ENCODE measurements at places on chromosomes 6 and 20. TPM values are rescaled to one million over a fixed set of nuclear protein-coding genes. Genes with fewer than 3 reads are reported as not detected.

TGM2 gene
- total RNA-seq, result 0.33 TPM

KIF25 gene
- total RNA-seq, result 1.3 TPM

DNA sequence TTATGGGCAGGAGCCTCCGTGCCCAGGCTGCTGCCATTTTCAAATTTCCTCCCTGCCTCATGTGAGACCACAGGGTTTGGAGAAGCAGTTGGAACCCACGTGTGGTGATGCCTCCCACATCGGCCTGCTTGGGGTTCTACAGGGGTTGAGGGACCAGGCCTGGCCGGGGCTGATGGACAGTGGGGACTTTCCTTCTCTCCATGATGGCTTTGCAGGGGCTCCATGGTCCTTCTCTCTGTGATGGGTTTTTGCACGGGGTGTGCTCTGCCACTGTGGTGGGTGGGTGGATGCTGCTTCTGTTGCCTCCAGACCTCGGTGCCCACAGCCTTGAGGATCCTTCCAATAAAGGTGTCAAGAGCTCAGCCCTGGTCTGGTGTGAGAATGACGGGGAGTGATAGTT is 54.4 kb downstream of the ADNP start:
- H3K4me3 ChIP-seq, result no peak overlapping the region
- no peaks in the 10 kb centered on the region for H3K36me3 ChIP-seq
- no peaks in the 10 kb centered on the region for H3K4me1 ChIP-seq
- no peaks in the 10 kb centered on the region for H3K27me3 ChIP-seq
- H3K27ac ChIP-seq, result no peak overlapping the region

LY6G6F gene
- not detected for total RNA-seq

DNA sequence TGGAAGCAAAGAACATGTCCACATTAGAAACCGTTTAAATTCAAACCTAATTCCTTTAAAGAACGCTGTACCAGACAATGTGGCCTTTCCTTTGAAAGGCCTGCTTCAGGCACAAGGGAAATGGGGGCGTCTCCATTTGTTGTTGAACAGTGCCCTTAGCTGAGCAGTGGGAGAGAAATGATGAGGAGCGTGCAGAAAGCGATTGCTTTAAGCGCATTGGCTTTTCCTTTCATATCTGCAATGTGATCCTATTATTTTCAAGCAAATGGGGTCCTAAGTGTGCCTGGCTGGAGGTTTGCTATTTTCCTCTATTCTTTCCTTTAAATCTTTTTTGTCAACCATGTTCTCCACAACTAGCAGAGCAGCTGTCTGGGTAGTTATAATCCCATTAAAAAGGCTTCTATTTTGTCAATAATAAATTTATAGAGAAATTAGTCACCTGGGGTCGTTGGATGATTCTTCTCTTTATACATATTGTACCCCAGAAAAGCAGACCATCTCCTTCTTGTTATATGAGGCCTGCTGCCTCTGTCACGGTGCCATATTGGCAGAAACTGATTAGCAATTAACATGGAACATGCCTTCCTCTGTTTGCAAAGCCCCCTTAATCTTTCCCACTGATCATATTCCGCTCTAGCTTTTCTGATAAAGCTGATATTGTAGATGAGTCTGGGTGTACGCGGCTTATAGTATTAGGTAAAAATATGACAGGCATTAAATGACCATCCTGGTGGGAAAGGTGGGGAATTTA is 151.1 kb upstream of the JAG1 start:
- no peak overlapping the region for H3K4me3 ChIP-seq
- H3K27ac ChIP-seq, result no peak overlapping the region
- DNase-seq, result no peak

GRCh38 chr20:19767070-19767469 is 9.0 kb downstream of the RIN2 start:
- H3K27ac ChIP-seq, result no peak overlapping the region
- peaks cover 3% of the 10 kb centered on the region for H3K4me1 ChIP-seq
- no peaks in the 10 kb centered on the region for H3K27me3 ChIP-seq
- no peak for DNase-seq

- H3K36me3 ChIP-seq, result no peaks in the 10 kb centered on the region
- H3K27me3 ChIP-seq, result no peaks in the 10 kb centered on the region
- H3K27ac ChIP-seq, result no peak overlapping the region
- H3K4me3 ChIP-seq, result no peak overlapping the region
- no peaks in the 10 kb centered on the region for H3K4me1 ChIP-seq
- no peak for DNase-seq
Measured at GRCh38 chr6:24888715-24889370, 46.9 kb downstream of the RIPOR2 start.

DNA sequence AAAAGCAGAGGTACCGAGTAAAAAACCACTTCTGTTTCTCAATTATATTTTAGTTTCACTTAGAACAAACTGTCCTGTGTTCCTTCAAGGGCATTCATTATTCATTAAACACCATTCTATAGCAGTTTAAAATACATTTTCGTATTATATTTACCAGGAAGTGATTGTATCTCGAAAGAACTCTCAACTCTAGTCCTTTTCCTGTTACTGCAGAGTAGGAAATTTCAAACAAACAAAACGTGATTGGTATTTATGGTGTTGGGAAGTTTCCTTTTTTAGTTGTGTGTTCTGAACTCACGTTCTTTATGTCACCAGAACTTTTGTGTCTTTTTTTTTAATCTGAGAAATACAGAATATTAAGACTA is 139.5 kb upstream of the BTBD3 start:
- no peak overlapping the region for H3K4me3 ChIP-seq
- no peak for DNase-seq
- no peaks in the 10 kb centered on the region for H3K4me1 ChIP-seq
- H3K27me3 ChIP-seq, result no peaks in the 10 kb centered on the region

HLA-C gene
- 248 TPM for total RNA-seq

DNA sequence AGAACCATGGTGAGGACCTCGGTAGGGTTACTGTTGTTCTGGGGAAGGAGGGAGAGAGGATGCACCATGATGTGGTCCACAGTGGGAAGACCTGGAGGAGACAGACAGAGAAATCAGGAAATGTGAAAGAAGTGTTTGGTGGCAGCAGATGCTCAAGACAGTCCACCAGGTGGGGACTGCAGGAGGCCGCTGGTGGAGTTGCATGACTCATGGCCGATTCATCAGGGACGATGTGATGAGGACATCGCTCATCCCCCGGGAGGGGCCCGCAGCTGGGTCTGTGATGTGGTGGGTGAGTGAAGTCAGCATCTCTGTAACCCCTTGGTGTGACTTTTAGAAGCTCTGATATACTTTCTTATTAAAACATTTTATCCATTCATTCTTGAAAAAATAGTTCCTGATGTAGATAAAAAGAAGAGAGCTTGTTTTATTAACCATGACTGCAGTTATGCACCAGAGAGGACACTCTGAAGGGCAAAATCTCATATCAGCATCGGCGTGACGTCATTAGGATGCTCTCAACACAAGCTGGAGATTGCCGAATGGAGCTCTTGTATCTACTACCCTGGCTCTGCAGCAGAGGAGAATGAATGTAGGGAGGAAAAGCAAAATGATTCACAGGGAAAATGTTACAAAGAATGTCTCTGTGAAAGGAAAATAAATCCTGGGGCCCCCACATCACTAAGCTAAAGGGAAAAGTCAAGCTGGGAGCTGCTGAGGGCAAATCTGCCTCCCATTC is 71.2 kb downstream of the RAMACL start:
- H3K36me3 ChIP-seq, result peaks cover 6% of the 10 kb centered on the region
- H3K27ac ChIP-seq, result no peak overlapping the region

- no peaks in the 10 kb centered on the region for H3K27me3 ChIP-seq
- no peaks in the 10 kb centered on the region for H3K36me3 ChIP-seq
- peaks cover 5% of the 10 kb centered on the region for H3K4me1 ChIP-seq
- DNase-seq, result no peak
- no peak overlapping the region for H3K27ac ChIP-seq
Measured at GRCh38 chr6:145025488-145025887, 709.8 kb downstream of the EPM2A start.

SEL1L2 gene
- total RNA-seq, result not detected

DNA sequence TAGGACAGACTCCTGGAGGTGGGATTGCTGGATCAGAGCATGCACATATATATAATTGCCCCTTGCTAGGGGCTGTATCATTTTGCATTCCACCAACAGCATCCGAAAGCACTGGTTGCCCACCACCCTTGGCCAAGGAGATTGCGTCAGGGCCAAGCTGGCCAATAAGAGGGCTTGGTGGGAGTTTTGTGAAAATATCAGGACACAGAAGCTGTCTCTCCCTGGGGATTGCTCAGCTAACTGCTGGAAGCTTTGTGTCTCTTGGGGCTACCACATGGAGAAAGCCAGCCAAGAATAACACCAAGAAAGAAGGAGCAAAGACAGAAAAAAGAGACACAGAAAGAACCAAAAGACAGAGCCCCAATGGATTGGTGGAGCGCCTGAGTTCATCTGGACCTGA is 90.6 kb upstream of the RALGAPA2 start:
- no peak overlapping the region for H3K27ac ChIP-seq
- H3K4me1 ChIP-seq, result no peaks in the 10 kb centered on the region
- no peak for DNase-seq

GRCh38 chr20:37365760-37366638 is 20.1 kb downstream of the SRC start:
- H3K27ac ChIP-seq, result no peak overlapping the region
- no peaks in the 10 kb centered on the region for H3K27me3 ChIP-seq
- H3K36me3 ChIP-seq, result peaks cover 56% of the 10 kb centered on the region
- no peaks in the 10 kb centered on the region for H3K4me1 ChIP-seq
- DNase-seq, result no peak

- no peaks in the 10 kb centered on the region for H3K27me3 ChIP-seq
- no peak overlapping the region for H3K4me3 ChIP-seq
- peaks cover 3% of the 10 kb centered on the region for H3K4me1 ChIP-seq
- peaks cover 12% of the 10 kb centered on the region for H3K36me3 ChIP-seq
Measured at GRCh38 chr20:25199473-25200260, 4.2 kb downstream of the ENTPD6 start.

DNA sequence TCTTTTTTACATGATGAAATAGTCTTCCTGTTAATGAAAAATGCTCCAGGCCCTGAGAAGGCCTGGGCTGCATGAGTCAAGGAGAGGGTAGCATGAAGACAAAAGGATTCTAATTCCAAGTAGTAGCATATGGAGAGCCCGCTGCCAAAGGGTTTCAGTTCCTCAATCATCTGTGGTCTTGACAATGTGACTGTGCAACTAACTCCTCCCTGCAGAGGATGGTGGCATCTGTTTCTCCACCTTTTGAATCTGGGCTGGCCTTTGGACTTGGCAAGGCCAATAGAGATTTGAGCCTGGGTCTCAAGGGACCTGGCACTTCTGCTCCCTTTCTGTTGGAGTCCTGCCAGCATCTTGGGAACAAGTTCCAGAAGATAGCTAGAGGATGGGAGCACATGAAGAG is 35.1 kb upstream of the ANKEF1 start:
- DNase-seq, result no peak
- H3K4me3 ChIP-seq, result no peak overlapping the region
- no peaks in the 10 kb centered on the region for H3K36me3 ChIP-seq

- no peak overlapping the region for H3K27ac ChIP-seq
- no peaks in the 10 kb centered on the region for H3K27me3 ChIP-seq
- H3K4me1 ChIP-seq, result peaks cover 3% of the 10 kb centered on the region
Measured at GRCh38 chr6:14393910-14394309, 276.3 kb downstream of the CD83 start.

DNA sequence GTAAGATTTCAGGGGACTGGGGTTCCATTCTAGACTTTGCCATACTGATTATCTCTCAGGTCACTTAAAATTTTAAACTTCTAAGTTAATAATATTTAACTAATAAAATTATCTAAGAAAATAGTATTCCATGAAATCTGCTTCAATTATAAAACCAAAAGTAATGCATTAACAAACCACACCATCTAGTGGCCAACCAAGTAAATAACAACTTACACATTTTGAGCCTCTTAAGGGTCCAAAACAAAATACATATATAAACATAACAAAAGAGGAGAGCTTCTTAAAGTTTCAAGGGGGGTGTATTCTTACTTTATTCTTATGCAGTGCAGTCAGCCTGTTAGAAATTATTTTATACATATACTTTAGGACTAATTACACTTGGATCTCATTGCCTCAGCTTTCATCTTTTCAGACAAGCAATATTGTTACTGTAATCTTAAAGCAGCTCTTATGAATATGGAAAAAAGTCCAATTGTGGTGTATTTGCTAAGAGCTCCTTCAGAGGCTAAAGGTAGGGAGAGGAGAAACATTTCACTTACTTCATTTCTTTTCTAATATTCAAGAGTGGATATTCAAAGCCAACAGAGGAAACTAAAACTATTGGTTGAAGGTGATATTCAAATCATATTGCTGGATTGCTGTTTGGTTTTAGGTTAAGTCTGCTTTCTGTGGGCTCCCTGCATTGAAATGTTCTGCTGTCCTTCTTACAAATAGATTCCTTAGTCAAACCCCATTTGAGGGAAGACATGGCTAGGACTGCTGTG is 199.7 kb upstream of the SIM1 start:
- H3K27ac ChIP-seq, result no peak overlapping the region
- no peak overlapping the region for H3K4me3 ChIP-seq
- H3K27me3 ChIP-seq, result no peaks in the 10 kb centered on the region
- H3K4me1 ChIP-seq, result no peaks in the 10 kb centered on the region

SLC25A27 gene
- 10.3 TPM for total RNA-seq

GRCh38 chr6:168170841-168171601 is 92.0 kb upstream of the FRMD1 start:
- DNase-seq, result peak; percentile 40
- no peak overlapping the region for H3K27ac ChIP-seq

ENPP1 gene
- total RNA-seq, result 16.1 TPM

ETV7 gene
- 0.42 TPM for total RNA-seq

GRCh38 chr6:37818536-37819176 is 871 bp upstream of the ZFAND3 start:
- peaks cover 10% of the 10 kb centered on the region for H3K4me1 ChIP-seq
- no peaks in the 10 kb centered on the region for H3K27me3 ChIP-seq
- no peaks in the 10 kb centered on the region for H3K36me3 ChIP-seq
- H3K4me3 ChIP-seq, result peak overlapping the region; percentile 96

TCP11 gene
- total RNA-seq, result not detected

C6orf132 gene
- total RNA-seq, result 24.4 TPM

DNA sequence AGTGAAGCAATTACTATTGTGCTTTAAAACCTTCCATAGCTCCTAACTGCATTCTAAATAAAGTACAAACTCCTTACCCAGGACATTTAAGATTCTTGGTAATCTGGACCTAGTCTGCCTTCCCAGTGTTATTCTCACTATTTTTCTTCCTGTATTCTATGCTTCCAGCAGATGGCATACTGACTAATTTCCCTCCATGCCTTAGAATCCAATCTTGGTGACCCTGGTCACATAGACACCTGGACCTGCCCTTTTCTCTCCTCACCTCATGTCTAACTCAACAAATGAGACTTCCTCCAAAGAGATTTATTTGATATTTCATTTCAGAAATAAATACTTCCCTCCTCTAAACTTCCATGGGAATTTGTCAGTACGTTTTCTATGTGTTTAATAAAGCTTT is 25.8 kb downstream of the ROS1 start:
- H3K27ac ChIP-seq, result no peak overlapping the region
- no peaks in the 10 kb centered on the region for H3K27me3 ChIP-seq
- no peaks in the 10 kb centered on the region for H3K36me3 ChIP-seq

STMND1 gene
- total RNA-seq, result not detected

GRCh38 chr20:23691675-23692074 is 2.8 kb upstream of the CST4 start:
- H3K4me3 ChIP-seq, result no peak overlapping the region
- H3K36me3 ChIP-seq, result no peaks in the 10 kb centered on the region
- no peaks in the 10 kb centered on the region for H3K27me3 ChIP-seq
- peaks cover 15% of the 10 kb centered on the region for H3K4me1 ChIP-seq
- DNase-seq, result no peak

FAM209B gene
- not detected for total RNA-seq

- peaks cover 5% of the 10 kb centered on the region for H3K4me1 ChIP-seq
- peaks cover 78% of the 10 kb centered on the region for H3K27me3 ChIP-seq
- DNase-seq, result peak; percentile 56
Measured at GRCh38 chr6:93183531-93183972, 235.8 kb downstream of the EPHA7 start.

ANGPT4 gene
- total RNA-seq, result 0.31 TPM
